ENCODE measurements at places on chromosomes 2 and 18.
A peak's percentile ranks its signal among the peaks of the same experiment; 100 is the strongest.

DNA sequence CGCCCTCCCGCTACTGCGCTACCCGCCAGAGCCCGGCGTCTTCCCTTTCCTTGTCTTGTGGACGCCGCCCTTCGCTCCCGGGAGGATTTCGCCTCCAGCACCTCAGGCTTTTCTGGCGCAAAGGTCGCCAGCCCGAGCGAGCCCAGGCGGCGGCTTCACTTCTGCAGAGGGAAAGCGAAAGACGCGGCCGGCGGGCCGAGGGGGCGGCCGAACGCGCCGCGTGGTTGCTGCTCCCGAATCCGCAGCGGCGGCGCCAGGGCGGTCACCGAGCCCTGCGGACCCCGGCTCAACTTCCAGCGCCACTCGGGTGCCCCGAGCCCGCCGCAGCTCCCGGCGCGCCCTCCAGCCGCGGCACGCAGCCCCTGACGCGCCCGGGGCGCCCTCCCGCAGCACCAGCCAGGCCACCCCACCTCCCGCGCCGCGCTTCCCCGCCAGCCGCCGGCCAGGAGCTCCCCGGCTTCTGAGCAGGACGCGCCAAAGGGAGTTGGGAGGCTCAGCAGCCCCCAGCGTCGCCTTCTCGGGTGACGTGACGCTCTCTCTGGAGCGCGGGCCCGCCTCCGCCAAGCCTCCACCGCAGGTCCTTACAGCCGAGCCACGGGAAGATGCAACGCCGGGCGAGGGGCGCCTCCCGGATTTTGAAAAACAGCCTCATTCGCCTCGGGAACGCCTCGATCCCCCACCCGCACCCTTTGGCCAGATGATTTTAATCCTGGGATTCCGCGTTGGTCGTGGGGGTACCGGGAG, 84.9 kb upstream of the EPB41L3 start:
- DNase-seq: peak; percentile 33

DNA sequence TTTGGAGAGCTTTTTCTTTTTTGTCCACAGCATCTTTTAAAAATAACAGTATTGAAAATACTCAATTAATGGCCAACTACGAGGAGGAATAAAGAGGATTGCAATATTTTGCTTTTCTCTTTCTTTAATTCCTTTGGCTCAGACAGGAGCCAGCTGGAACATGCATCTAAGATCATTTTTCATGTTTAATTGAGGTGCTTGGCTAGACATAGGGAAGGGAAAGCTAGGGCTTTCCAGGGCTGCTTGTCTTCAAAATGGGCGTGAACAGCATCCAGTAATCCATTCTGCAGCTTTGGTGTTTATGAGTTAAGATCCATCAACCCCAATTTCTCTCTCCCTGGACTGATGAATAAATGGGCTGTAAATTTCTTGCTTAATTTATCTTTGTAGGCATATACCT, 323.0 kb downstream of the PTPRM start:
- DNase-seq: no peak

DNA sequence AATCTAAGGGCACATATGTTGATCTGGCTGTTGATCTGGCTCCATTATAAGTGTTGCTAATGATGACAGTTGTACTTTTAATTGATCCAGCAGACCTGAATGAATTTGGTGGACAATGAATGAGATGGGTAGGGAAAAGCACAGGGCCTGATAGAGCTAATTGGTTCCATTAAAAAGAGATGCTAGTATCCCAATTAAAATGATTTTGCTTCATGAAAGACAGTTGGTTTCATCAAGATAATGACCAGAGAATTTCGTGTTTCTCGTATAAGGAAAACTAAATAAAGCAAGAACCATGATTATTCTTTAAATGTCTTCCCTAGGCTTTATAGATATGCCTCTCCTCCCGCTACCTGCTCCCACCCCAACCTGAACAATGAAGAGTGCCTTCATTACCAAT, 108.6 kb upstream of the LRRTM1 start:
- no peak for DNase-seq

DNA sequence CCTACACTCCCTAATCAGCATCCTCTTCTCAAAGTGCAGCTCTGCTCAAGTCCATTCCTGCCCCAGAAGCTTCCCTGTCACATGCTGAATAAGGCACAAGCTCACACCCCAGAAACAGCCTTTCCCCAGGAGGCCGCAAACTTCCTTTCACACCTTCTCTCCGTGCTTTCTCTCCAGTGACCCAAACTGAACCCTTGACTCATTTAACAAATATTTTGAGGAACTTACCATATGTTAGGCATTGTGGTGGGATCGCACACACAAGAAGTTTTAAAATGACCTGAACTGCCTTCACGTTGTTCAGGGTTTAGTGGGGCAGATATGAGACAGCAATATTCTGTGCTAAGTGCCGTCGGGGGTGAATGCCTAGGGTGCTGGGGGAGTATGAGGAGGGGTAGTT, 161.3 kb downstream of the INSIG2 start:
- DNase-seq: no peak

DNA sequence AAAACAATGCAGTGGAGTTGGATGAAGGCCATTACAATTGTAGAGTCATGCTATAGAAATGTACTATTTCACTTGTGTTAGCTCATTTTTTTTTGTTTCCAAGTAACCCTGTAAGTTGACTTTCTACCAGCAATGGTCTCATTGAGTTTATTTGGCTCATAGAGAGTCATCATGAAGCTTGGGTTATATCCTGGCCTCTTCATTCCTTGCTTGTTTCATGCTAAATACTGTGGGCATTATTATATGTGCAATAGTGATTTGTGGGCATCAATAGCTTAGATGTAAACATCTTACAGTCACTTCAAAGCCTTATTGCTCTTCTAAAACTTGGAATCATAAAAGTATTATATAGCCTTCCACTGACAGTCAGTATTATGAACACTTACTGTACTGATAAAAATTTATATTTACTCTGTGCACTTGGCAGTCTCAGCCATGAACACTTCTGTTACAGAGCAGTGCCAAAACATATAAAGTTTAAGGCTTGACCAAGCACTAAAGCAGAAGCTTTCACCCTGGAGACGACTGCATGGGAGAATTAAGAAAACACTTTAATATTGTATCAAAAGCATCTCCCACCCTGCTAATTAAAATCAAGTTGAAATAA, 751.2 kb downstream of the SATB2 start:
- no peak for DNase-seq

- no peak for DNase-seq
These were observed 124.9 kb downstream of the PLCL1 start for GRCh38 chr2:197929008-197929885.

DNA sequence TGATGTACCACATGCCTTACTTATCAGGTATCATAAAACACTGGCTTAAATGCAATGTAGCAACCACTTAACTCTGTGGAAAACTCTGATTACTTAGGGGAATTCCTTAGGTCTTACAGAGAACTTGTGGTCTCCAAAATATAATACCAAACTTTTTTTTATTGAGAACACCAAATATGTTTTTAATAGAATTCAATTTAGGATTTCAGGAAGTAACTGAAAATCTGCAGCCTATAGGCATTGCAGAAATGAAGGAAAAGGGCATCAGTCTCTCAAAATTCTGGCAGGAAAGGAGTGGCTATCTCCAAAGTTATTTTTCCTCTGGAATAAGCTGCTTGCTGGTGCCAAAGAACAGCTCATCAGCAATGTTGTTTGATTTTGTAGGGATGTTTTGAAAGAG, 105.3 kb upstream of the UGP2 start:
- no peak for DNase-seq

GRCh38 chr18:22469061-22469734, 51.5 kb upstream of the CTAGE1 start:
- DNase-seq: no peak

DNA sequence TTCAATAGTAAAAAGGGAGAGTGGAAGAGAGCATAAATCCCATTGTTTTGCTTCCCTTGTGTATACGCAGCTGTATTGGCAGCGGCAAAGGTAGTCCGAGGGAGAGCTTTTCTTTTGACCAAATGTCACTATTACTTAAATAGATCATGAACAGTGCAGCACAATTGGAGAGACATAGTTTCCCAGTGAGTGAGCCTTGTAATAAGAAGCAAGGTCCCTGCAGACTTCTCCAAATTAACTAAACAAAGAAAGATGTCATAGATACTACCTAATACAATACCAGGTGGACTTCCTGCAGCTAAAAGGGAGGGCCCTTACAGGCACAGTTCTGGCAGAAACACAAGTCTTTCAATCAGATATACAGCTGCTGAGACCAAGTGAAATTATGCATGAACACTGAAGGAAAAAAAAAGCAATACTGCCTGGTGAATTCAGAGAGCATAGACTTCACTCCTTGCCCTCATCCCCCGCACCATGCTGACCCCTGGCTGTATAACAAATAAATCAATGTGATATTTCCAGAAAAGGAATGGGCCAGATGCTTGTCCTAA, 404.7 kb upstream of the CDH2 start:
- peak; percentile 48 for DNase-seq

DNA sequence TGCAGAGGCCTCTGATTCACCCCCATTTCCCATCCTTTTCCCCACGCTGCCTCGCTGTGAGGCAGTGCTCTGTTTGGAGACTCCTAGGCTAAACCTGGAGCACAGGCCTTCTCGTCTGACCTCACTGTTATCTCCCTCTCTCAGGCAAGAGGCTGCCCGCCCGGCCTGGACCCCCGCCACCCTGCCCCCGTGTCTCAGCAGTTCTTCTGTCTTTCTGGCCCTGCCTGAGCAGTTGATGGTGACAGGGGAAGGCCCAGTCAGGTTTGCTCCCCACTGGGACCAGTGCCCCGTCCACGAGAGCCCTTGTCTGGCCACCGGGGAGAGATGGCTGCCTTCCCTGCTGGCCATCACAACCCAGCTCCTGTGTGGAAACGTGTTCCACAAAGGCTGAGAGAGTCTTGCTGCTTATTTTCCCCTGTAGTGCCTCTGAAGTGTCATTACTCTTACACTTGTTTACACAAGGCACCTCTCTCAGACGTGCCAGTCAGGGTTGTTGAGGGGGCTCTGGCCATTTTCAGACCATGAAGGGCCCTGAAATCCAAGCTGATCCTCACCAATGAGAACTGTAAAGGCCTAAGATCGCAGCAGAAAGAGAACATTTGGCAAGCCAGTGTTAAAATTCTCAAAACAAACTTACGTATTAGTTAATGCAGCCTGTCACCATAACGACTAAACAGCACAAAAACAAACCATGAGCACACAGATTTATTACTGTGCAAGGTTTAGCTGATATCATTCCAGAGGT, 210.9 kb downstream of the NDUFA10 start:
- DNase-seq: no peak

DNA sequence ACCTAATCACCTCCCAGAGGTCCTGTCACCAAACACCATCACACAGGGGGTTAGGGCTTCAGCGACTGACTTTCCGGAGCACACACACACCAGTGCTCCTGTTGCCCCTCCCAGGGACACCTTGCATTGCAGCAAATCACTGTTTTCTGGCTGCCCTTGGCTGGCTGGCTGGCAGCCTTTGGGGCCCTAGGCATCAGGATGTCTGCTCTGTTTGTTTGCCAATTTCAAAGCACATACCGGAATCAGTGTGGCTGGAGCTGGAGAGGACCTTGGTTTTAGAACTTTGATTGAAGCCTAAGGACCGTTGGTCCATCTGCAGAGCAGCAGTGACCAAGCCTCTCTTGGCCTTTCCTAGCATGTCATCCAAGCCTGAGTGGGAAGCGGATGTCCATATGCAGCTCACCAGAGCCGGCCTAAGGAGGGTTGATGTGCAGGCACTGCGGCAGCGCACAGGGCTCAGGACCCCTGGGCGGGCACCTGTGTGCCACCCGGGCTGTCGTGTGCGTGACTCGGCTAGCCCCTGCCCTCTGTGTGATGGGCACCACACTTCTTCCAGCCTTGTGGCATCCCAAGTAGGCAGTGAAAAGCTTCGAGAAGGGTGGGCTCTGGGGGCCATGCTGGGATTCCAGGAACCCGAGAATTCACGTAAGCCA, 62.1 kb downstream of the GBX2 start:
- DNase-seq: no peak

- no peak for DNase-seq
These were observed 90.2 kb downstream of the ZNF521 start for GRCh38 chr18:25261768-25262167.

DNA sequence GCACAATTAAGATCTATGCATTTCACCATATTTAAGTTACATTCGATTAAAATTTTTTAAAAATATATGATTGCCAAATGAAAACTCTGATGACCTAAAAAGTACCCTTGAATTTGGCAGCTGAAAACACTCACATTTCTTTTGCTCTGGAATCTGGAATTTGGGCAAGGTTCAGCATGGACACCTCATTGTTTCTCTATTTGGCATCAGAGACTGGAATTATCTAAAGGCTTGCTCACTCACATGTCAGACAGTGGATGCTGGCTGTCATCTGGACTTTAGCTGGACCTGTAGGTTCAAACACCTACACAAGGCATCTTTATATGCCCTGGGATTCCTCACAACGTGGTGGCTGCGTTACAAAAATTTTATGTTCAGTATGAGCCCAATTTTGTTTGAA, 16.1 kb downstream of the MBOAT2 start:
- no peak for DNase-seq

DNA sequence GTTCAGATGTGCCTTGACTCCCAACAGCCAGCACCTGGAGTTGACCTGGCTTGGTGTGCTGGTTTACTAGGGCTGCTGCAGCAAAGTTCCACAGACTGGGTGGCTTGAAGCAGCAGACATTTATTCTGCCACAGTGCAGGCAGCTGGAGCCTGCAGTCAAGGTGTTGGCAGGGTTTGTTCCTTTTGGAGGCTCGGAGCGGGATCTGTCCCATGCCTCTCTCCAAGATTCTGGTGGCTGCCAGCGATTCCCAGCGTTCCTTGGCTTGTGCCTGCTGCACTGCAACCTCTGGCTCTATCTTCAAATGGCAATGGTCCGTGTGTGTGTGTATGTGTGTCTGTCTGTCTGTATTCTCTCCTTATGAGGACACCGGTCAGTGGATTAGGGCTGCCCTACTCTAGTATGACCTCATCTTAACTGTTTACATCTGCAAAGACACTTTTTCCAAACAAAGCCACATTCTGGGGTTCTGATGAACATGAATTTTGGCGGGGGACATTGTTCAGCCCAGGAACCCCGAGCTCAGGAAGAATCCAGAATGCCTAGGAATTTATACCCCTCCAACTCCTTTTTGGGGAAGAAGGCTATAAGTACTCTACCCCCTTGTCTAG, 44.7 kb upstream of the TMEM131 start:
- DNase-seq: no peak

- DNase-seq: no peak
These were observed 19.4 kb downstream of the TOGARAM2 start for GRCh38 chr2:29000481-29000880.

- no peak for DNase-seq
These were observed 166.8 kb downstream of the TGIF1 start for GRCh38 chr18:3616744-3617143.

DNA sequence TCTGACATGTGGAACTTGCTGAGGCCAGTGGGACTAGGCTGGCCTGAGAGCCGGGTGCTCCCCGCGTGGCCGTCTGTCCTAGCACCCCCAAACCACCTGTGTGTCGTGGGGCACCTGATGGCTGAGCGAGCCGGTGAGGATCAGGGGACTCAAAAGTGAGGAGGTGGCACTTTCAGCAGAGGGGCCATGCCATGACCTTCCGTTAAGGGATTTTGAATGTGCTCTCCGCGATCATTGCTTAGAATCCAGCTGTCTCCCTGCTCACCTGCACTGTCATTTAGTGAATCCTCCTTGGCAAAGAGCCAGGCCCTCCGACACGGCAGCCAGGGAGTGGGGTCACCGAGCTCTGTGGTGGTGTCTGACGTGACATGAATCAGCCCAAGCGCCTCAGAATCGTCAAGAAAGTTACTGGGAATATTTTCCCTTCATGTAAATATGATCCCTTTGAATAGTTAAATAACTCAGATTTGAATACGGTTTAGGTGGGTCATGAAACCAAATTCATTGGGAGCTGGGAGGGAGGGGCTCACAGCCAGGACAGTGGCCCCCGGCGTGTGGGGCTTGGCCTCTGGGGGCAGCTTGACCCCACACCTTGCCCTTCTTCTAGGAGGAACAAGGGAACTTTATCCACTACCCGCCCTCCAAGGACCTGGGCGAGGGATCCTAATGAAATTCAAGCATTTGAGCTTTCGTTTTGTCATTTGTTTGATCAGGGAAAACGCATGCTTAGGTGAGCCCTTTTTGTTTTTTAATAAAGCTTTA, 9.5 kb downstream of the NFATC1 start:
- DNase-seq: no peak

Measured in NCI-H2081 (cell line).